ENCODE measurements at places on chromosomes 12 and 14.

DNA sequence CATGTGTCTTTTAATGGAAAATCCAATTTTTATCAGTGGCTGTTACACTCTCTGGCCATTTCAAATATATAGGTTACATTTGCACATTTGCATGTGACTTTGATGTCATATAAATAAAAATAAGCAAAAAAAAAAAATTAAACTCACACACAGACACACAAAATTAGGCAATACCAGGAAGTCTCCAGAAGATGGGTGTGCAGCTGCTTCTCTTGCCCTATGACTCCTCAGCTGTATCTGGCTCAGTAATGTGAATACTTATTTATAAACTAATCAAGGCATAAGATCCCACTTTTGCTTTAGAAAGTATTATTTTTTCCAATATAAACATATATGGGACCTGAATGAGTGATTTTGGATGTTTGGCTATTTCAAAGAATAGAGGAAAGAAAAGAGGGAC, 461.1 kb downstream of the LRIG3 start:
- no peak for DNase-seq

GRCh38 chr12:124940393-124941169, 26.1 kb upstream of the UBC start:
- no peak for DNase-seq

DNA sequence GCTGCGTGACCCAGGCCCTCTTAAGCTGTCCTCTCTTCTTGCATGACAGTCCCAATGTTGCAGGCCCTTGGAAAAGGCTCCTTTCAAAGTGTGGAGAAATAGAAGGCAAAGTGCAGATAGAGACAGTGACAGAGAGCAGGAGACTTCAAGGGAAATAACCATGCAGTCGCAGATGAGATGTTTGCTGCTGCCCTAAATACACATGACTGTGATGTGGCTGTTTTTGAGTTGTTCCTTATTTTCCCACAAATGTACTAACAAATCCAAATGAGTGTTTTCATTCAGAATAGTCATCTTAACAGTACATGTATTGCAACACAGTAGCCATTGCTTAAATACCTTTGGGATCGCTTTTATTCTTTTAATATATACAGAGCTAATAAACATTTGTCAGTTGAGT, 101.6 kb downstream of the SLC15A5 start:
- DNase-seq: no peak

- DNase-seq: no peak
Observed at GRCh38 chr12:89528434-89528833, 2.6 kb upstream of the POC1B start.

DNA sequence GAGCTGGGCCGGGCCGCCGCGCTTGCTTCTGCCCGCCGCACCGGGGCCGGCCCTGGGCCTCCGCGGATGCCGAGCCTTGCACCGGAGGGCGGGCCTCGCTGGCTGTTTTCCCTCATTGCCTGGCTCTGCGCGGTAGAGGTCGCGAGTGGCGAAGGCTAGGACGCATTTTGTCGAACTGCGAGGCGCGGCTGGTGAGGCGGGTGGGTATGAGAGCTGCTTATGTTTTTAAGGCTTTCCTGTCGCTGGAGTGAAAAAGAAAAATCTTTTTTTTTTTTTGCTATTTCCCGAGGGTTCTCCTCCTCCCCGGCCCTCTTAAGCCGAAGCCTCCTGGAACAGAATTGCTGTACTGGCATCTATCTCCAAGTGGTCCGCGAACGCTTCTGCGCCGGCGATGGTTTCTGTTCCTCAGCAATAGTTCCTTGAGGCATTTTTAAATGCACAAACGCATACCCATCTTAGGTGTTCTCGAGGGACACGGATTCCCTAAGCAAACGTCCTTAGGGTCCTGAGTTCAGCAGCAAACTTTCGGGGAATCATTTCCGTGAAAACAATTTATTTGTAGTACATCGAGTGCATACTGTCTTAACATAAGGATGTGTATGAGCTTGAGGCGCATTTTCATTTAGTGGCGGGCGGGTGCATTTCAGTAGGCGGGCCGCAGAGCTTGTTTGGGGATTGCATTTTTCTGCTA, 631 bp downstream of the RESF1 start:
- DNase-seq: no peak

- DNase-seq: no peak
Observed at GRCh38 chr14:103705504-103706284, 9.6 kb downstream of the XRCC3 start.

- no peak for DNase-seq
Observed at GRCh38 chr12:116693286-116694227, 44.3 kb downstream of the SPRING1 start.

DNA sequence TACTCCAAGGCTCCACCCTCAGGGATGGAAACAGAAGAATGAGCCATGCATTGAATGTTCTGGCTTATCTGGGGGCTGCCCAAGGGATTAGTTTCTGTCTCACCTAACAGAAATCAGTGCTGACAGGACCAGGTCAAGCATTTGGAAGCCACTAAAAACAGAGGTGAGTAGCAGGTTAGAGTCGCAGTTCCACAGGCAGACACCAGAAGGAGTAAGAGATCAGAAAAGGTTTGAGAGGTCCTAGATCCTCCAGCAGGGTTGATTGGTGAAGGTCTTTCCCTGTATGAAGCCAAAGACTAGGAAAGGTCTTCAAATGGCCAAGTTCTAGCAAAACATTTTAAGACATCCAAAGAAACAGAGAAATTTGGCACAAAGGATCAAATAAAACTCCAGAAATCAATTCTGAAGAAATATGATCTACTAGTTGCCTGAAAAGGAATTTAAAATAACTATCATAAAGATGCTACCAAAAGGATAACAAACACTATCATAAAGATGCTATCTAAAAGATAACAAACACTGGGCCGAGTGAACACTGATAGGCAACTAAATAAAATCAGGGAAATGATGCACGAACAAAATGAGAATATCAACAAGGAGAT, 19.5 kb upstream of the TTC9 start:
- no peak for DNase-seq

- DNase-seq: no peak
Observed at GRCh38 chr12:116150001-116150400, 127.5 kb downstream of the MED13L start.

DNA sequence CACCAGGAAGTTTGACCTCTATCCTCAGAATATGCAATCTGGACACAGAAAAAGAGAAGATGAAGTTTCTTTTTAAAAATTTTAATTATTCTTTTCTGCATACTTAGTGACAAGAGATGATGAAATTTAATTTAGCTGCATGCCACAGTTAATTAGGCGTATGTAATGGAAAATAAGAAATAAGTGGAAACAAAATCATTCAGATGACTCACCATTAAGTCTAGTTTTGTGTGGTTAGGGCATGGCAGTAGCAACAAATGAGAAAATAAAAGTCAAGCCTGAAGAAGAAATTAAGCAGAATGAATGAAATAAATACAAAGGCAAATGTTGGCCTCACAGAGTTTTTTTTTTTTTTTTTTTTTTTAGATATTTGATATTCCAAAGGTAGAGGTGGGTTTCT, 30.9 kb upstream of the KLRD1 start:
- DNase-seq: no peak

GRCh38 chr14:63438065-63438757, 105.0 kb downstream of the PPP2R5E start:
- peak; percentile 9 for DNase-seq

GRCh38 chr12:68350753-68351152, 18.6 kb upstream of the MDM1 start:
- DNase-seq: no peak

- no peak for DNase-seq
Observed at GRCh38 chr14:62914873-62915272, 130.4 kb downstream of the KCNH5 start.

- no peak for DNase-seq
Observed at GRCh38 chr12:89451841-89452251, 72.8 kb downstream of the GALNT4 start.

GRCh38 chr14:67172520-67172919, 16.7 kb upstream of the GARIN2 start:
- DNase-seq: no peak

DNA sequence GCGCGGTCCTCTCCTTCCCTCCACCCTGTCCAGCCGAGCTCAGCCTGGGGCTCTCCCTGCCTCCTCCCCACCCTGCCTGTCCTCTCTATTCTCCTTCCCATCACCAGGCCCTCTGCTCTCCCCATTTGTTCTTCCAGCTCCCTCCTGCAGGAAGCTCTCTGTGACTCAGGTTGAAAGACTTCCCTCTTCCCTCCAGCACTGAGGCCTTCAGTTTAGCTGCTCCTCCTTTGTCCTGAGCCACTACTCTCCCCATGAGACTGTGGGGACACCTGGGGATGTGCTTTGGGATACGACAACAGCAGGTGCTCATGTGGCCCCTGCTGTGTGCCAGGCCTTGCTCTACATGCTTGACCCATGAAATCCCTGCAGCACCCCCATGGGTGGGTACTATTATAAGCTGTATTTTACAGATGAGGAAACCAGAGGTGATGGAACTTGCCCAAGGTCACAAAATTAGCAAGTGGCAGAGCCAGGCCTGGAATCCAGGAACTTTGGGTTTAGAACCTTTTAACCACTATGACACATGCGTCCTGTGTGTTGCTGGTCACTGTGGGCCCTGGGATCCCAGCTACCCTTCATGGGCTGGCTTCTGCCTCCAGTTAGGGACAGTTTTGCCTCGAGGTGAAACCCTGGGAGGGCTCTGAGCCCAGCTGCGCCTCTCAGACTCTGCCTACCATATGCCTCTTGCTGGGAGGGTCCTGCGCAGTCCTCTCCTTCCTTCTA, 5.5 kb downstream of the KRT80 start:
- DNase-seq: no peak

DNA sequence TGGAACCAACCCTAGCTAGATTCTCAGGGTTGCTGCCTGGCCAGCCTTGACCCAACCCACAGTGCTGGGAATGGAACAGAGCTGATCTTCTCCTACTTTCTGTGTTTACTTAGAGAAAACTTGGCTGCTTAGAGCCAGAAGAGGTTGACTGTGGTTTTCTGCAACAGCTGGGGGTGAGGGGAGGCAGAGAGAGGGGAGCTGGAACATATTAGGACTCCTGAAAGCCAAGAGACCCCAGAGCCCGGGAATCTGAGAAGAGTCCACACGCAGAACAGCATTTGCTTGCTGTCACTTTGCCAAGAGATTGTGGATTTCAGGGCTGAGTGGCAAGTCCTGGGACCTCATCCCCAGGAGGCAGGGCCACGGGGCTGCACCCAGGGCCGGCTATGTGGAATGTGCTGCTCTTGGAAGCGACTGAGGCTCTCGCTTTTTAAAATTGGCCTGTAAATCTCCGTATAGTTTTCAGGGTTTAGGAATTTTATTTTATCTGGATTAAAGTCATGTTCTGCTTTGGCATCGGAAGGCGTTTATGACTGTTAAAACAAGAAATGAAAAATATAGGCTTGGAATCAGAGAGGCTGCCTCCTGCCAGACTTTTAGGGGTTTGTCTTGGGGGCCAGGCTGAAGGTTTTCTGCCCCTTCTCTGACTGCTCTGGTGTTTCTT, 22.3 kb upstream of the MED13L start:
- DNase-seq: no peak

DNA sequence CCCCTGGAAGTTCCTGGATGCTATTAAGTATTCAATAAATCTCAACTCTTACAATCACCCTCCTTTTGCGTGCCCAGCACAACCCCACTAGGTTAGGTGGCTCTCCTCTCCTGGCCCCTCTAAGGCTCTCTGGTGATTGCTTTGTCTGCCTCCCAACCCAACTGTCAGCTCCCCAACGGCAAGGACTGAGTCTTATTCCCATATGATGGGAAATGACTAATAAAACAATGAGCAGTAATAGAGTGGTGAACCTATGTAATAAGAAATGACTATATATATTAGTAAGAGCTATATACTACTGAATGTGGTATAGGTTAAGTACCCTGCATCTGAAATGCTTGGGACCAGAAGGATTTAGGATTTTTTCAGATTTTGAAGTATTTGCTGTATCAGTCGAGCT, 8.1 kb downstream of the APPL2 start:
- DNase-seq: no peak

DNA sequence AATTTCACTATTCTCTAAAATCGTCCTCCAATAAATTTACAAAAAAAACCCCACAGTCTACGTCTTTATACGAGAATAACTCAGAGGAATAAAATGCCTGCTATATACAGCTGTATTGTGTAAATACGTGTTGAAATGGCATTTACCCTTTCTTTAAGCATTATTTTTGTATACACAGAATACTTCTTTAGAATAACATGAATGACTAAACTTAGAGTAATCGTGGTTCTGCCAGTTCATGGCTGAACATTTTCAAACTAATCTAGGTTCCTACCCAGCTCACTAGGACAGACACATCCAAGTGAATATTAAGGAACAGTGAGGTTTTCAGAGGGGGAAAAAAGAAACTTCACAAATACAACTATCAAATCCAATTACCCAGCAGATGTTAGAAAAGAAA, 24.6 kb downstream of the DICER1 start:
- DNase-seq: no peak

GRCh38 chr14:65187421-65188049, 85.2 kb upstream of the MAX start:
- DNase-seq: no peak

All from GM19239 (cell line).